Activated CD4-positive, alpha-beta T cell treated with anti-CD3 and anti-CD28 coated beads, Interleukin-2, amount 50 U/mL, for 24 hours (primary cell): ENCODE measurements at places on chromosomes 4 and X.

DNA sequence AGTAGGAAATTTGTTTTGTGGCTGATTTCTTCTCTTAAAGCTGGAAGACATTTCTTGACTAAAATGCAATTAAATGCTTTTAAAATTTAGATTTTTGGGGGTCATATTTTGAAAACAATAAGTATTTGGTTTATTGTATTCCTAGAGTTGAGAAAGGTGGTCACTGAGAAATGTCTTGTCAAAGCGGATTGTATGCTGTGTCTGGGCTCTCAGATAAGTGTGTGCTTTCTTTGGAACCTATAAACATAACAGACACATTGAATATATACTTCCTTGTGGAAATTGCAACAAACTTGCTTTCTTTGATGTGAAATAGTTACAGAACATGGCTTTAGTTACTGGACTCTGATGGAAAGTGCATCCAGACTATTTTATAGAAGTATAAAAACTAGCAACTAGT is 75.4 kb downstream of the AFF1 start:
- no peak for DNase-seq

DNA sequence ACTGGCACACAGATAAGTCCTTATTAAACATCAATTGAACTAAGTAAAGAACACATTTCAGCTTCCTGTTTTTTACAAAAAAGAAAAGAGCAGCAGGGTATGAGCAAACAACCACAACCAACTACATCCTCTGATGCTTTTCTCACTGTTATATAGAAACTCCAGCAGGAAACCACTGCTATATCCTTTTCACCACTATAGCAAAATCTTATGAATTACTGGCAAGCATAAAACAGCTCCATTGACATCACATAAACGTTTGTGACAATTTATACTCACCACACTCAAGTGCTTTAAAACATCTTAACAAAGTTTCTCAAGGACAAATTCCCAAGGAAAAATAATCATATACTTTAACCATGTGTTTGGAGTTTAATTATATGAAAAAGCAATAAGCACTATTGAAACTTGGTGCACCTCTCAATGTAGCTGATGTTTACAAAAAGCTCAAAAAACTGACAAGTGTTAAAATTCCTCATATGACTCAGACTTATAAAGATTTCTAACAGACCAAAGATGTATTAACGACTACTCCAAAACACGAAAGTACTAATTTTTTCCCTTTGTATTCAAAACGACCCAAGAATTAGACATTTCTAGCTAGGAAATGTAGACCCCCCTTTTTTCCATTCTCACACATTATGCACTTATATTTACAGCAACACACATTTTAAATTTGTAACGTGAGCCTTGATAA is 12.9 kb downstream of the GPRIN3 start:
- DNase-seq, result no peak

DNA sequence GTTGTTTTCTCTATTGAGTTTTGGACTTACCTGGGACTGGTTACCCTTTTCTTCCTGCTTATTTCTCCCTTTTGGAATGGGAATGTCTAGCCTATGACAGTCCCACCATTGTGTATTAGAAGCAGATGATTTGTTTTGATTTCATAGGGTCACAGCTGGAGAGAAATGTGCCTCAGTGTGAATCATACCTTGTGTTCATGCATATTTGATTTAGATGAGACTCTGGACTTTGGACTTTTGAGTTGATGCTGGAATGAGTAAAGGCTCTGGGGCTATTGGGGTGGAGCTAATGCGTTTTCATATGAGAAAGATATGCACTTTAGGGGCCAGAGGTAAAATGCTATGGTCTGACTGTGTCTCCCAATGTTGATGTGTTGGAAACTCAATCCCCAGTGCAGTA is 30.5 kb upstream of the TEX13C start:
- no peak for DNase-seq

DNA sequence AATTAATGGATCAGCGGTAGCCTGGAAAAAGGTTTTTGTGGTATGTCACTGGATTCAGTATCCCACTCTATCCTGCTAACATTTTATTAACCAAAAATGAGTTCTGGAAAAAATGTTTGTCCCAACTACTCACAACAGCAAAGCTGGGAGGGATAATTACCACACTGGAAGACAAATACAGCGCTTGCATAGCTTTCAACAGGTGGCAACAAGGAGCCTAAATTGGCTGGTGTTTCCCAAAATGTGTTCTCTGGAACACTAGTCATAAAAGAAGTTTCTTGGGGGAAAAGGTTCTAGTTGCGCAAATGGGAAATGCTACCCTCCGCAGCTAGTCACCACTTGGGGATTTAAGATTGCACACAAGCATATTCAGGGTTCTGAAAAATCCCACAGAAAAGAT is 54.6 kb downstream of the BEND2 start:
- DNase-seq, result no peak

GRCh38 chr4:110415041-110415440 is 60.9 kb upstream of the ENPEP start:
- DNase-seq, result no peak

DNA sequence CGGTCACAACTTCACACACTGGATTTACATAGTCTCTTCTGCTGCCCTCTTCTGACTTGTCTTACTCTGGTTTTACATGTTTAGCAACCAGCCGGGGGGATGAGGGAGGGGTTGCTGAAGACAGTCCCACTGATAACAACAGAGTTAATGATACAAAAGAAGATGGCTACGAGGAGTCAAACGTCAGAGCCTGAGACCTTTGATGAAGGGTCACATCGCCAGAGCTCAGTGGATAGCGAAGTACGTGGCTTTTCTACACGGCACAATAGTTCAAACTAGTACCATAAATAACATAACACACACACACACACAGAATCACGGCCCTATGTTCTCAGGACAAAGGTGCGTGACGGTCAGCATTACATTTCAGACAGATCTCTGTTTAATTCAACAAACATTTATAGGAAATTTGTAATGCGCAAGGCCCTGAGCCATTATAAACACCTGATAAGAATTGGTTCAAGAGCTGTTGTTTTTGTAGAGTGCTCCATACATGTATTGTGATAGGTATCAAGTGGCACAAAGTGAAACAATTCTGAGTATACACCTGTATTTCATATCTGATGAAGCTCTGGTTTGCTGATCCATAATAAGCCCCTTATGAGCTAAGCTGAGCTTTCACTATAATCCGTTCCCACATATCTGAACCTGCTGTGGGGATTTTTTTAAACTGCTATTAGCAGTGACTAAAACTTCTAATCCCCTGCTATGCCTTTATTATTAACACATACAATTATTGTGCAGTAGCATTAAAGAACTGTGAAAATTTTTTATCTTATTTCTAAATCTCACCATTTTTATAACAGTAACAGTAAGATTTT is 100.0 kb downstream of the NR3C2 start:
- DNase-seq, result no peak

DNA sequence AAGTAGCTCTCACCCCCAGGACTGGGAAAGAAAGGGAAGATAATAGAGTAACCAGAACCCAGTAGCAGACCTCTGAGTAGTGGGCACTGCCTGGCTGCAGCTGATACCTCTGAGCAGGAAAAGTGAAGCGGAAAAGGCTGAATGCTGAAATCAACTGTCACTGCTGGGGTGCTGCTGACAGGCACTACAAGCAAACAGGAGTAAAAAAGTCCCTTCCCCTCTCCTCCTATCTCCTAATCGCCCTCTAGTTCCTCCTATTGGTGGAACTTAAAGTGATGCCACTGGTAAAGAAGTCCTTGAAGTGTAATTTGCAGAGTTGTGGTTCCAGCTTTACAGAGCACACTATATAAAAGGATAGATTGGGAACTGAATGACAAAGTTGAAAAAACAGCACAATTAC is 32.8 kb upstream of the GLRB start:
- no peak for DNase-seq

DNA sequence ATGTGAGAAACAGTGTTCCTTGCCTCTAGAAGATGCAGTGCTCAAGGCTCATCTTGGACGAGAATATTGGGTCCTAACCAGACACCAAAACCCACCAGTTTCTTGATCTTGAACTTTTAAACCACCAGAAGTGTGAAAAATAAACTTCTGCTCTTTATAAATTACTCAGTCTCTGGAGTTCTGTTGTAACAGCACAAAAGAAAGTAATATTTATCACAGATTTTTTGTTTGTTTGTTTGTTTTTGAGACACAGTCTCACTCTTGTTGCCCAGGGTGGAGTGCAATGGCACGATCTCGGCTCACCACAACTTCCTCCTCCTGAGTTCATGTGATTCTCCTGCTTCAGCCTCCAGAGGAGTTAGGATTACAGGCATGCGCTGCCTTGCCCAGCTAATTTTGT is 371.1 kb upstream of the NDST4 start:
- no peak for DNase-seq

- DNase-seq, result no peak
These were observed 236.7 kb downstream of the PRDM5 start for GRCh38 chr4:120685756-120686278.

DNA sequence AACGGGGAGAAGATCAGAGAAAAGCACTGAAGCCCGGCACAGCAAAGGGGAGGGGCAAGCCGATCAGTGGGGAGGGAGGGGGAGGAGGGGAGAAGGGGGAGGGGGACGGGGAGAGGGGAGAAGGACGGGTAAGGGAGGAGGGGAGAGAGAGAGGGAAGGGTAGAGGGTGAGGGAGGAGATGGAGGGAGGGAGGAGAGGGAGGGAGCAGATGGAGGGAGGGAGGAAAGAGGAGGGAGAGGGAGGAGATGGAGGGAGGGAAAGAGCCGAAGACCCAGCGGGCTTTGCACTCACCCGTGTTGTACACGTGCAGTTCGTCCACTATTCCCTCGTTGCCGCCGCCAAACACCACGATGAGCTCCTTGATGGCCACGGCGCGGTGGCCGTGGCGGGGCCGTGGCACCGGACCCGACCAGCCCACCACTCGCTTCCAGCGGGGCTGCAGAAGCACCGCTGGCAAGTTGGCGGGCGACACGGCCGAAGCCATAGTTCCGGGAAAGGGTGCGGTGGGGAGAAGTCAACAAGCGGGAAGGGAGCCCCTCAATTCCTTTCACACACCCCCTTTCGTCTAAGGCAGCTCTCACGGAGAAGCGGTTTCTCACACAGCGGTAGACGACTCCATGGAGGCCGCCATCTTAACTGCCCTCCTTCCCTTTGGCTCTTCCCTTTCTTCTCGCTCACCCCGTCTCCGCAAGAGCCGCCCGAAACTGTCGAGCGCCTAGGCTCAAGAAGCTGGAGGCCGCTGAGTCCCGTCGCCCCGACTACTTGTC is 1.1 kb downstream of the HCFC1 start:
- DNase-seq, result no peak

- DNase-seq, result no peak
These were observed 756.1 kb downstream of the SH3BGRL start for GRCh38 chrX:81957900-81958545.

GRCh38 chr4:39741401-39741800 is 43.5 kb downstream of the UBE2K start:
- DNase-seq, result no peak

GRCh38 chr4:101792056-101792590 is 1.6 kb downstream of the BANK1 start:
- no peak for DNase-seq

DNA sequence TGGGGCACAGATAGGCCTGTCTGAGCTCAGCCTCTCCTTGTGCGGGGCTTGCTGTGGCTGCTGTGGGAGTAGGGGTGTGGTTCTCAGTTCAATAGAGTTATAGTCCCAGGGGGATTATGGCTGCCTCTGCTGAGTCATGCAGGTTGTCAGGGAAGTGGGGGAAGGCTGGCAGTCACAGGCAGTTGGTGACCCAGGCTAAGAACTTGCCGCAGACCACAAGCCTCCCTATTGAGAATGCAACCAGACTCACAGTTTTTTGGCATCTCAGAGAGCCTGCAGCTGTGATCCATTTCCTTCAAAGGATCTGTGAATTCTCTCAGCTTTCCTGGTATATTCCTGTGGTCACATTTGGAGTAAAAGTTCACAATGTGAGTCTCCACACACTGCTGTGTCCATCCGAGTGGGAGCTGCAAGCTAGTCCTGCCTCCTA is 364.9 kb downstream of the ZNF674 start:
- DNase-seq, result no peak

GRCh38 chrX:118480172-118480571 is 15.4 kb upstream of the DOCK11 start:
- DNase-seq, result no peak

DNA sequence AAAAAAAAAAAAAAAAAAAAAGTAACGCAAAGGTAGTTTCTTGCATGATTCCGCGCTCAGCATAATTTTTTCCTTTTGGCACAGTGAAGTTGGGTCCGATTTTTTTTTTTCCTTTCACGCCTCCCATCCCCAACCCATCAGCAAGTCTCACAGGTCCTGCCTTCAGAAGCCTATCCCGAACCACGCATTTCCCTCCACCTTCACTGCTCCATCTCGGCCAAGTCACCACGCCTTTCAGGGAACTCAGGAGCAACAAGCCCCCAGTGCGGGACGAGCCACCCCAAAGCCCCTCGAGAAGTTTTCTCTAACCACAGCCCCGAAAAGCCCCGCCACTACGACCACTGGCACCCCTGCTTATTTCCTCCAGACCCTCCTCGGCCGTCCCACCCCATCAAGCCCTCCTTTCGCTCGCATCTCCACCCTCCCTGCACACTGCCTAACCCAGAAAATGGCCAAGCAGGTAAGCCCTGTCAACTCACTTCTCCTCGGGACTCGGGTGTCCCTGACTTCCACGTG is 1.0 kb downstream of the SLBP start:
- DNase-seq, result no peak

DNA sequence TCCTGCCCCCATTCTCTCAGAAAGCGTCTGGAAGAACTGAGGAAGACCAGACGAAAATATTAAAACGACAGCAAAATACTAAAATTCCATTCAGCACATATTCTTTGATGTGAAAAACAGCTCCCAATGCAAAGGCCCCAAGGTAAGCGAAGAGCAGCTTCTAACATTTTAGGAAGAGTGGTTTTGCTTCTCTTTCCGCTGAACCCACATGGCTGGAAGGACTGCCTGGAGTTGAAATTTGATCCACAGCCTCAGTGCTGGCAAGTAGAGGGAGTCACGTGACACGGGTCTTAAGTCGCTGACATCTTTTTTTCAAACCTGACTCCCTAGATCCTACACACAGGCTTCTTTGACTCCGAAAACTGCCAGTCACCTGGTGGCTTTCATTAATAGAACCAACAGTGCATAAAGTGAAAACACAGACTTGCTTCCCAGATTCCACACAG is at the start of gene FAM13A:
Gene FAM13A, minus strand, starts transcription at position 233 of the 446 bp plus-strand sequence. Its CDS starts 221 bp downstream, at position 12.
- DNase-seq, result no peak

DNA sequence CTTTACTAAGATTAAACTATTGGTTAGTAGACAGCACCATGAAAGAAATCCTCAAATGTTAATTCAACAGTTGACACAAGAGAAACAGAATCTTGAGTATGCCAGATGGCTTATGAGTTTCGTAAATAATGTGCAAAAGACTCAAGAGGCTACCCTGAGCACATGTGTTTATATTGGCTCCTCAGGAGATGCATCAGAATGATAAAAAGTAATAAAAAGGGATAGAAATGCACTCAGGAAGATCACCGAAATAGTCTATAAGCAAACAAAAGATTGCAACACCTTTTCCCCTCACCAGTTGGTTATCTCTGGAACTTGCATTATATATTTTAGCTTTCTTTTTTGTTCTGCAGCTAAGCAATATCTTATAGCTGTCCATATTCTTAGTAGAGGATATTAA is 84.4 kb downstream of the SCFD2 start:
- DNase-seq, result no peak
